ENCODE measurements at places on chromosomes 12 and 14. TPM values are rescaled to one million over a fixed set of nuclear protein-coding genes. Genes with fewer than 3 reads are reported as not detected.

The TAS2R50 gene
- not detected for polyA plus RNA-seq

The PAPLN gene
- 28.4 TPM for polyA plus RNA-seq

The RND1 gene
- polyA plus RNA-seq = 4.2 TPM

The CHFR gene
- polyA plus RNA-seq = 24.0 TPM

GRCh38 chr12:6044082-6044481 is 80.4 kb downstream of the VWF start:
- no peak for DNase-seq

DNA sequence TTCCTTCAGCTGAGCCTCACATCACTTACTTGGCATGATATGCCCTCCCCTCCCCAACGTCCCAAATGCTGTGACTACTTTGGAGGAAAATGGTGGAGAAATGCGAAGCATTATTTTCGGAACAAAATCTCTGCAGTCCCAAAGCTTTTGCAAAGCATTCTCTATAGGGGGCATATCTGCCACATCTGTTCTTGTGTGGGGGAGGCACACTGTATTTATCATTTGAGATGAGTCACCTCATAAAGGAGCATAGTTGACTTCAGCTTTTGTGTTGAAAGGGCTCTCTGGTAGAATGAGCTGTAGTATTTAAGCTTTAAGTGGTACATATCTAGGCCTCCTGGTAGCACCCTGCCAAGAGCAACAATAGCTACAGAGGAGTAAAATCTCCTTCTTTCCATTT is 447.5 kb downstream of the ADAMTS20 start:
- no peak for DNase-seq

DNA sequence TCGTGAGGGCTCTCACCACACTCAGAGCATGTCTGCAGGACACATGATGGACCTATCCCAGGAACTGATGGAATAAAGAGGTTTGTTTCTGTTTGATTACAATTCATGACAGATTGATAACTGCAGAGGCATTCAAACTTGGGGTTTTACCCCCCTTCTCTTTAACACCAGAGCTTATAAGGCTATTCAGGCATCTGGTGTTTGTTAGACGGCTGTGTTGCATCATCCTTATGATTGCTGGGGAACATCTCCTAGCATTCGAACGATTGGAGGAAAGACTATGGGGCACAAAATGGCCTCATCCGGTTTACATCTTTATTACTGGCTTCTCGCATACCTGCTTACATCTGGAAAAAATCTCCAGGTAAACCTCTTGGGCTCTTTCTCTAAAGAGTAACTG is 191.8 kb downstream of the MSRB3 start:
- no peak for DNase-seq

DNA sequence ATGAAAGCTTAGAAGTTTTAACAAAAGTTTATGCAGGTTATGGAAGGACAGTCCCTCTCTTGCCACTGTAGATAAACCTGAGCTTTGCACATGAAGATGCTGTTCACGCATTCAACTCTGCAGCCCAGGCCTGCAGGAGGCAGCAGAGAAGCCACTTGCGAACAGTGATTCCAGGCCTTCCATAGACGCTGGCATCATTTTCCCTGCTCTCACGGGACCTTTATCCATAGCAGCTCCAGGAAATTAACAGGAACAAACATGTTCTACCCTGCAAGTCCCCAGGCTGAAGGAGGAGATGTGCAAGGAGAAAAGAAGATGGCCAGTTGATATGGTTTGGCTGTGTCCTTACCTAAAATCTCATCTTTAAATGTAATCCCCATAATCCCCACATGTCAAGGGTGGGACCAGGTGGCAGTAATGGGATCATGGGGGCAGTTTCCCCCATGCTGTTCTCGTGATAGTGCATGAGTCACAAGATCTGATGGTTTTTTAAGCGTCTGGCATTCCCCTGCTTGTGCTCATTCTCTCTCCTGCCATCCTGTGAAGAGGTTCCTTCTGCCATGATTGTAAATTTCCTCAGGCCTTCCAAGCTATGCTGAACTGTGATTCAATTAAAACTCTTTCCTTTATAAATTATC is 2.0 kb downstream of the ERP27 start:
- no peak for DNase-seq

DNA sequence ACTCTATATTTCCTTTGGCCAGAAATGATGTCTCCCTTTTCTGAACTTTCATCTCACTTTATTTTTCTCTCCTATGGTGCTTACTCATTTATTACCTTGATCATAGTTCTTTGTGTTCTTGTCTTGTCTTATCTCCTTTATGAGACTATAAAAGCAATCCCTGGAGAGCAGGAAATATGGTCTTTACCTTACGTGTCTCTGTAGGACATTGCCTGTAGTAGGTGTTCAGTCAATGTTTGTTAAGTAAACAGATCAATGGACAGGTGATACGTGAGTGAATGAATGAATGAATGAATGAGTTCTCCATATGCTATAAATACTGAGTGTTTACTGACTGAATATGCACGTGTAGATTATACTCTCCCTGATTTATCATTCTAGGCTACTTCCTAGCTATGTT is 193.7 kb upstream of the HMGA2 start:
- no peak for DNase-seq

GRCh38 chr12:132393991-132394949 is 64.9 kb upstream of the GALNT9 start:
- no peak for DNase-seq

DNA sequence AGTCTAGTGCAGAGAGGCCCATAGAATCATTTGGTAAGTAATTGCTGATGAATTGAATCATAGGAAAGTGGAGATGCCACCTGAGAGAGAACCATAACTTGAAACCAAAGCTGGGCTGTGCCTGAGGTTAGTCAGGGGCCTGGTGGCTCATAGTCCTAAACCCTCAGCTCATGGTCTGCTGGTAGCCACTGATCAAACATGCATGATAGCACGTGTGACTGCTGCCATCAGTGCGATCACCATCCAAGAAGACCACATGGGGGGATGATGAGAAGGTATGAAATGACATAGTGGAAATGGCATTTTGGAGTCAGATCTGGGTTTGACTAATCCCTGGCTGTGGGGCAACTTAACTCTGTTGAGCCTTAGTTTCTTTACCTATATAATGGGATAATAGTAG is 190.5 kb downstream of the CACNA1C start:
- no peak for DNase-seq

DNA sequence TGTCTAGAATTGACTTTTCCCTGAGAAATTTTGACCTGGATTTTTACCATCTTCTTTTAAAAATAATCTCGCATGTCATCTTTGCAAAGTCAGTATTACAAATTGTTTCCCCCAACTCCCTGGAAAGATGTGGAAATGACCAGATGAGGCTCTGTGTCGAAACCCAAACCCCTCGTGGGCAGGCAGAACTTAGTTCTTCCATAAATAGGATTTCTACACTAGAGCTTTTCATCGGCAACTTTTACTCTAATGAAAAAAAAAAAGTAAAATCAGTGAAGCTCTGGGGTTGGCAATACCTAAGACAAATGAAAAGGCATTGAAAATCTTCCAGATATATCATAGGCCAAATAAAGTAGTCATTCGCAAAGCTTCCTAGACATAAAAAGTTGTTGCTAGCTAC is 17.0 kb downstream of the SSPN start:
- DNase-seq = no peak

GRCh38 chr14:80653956-80654355 is 287.6 kb downstream of the CEP128 start:
- no peak for DNase-seq

GRCh38 chr14:77124345-77125280 is 17.0 kb downstream of the ZDHHC22 start:
- no peak for DNase-seq

GRCh38 chr14:94346841-94347240 is 23.7 kb upstream of the SERPINA6 start:
- DNase-seq = no peak

DNA sequence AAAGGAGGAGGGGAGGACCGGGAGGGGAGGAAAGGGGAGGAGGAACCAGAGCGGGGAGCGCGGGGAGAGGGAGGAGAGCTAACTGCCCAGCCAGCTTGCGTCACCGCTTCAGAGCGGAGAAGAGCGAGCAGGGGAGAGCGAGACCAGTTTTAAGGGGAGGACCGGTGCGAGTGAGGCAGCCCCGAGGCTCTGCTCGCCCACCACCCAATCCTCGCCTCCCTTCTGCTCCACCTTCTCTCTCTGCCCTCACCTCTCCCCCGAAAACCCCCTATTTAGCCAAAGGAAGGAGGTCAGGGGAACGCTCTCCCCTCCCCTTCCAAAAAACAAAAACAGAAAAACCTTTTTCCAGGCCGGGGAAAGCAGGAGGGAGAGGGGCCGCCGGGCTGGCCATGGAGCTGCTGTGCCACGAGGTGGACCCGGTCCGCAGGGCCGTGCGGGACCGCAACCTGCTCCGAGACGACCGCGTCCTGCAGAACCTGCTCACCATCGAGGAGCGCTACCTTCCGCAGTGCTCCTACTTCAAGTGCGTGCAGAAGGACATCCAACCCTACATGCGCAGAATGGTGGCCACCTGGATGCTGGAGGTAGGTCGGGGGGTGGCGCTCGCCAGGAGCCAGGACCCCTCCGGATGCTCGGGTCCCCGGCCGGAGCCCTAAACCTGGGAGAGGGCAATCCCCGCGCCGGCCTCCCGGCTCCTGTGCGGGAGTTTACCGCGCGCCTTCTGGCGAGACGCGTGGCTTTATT is at the start of gene CCND2:
CCND2 (plus strand) TSS at position 111 of the 744 bp plus-strand sequence; CDS start at position 390, 279 bp downstream.
- DNase-seq = no peak

DNA sequence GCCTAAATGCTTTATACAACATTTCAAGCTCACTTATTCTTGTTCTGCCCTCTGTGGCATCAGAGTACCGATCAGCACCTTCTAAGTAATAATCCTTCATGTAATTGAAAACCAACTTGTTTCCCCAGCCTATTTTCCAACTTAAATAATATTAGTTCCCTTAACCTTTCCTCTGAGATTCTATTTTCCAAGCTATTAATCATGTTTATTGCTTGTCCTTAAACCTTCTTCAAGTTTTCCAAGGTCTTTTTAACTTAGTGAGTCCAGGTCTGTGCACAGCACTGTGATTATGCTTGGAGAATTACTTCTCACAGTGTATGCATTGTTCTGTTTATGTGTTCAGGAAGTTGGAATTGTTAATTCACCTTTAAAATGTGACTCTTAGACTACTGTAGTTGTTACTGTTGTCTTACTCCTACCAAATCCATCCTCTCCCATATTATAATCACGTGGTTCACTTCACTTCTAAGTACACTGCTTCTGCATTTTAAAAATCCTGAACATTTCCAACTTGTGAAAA is 1039.3 kb upstream of the FOXG1 start:
- DNase-seq = peak; percentile 24

DNA sequence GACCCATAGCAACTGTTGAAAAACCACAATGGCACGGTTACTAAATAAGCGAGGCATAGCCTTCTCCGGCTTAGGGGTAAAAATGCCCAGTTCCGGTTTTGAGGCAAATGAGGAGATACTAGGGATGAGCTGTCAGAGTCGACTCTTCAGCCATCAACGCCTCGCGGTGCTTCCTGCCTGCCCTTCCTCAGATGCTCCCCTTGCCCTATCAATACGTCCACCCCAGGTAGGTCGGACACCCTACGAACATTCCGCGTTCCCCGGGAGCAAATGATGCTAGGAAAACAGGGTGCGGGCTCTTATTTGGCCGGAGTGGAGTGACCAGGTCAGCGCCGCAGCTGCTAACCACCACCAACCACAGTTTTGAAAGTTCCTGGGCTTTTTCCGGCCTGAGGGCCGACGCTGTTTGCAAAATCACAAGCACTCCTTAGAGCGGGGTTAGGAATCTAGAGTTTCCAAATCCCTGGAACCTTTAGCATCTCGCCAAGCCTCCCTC is 1.2 kb downstream of the SRSF9 start:
- DNase-seq = no peak

DNA sequence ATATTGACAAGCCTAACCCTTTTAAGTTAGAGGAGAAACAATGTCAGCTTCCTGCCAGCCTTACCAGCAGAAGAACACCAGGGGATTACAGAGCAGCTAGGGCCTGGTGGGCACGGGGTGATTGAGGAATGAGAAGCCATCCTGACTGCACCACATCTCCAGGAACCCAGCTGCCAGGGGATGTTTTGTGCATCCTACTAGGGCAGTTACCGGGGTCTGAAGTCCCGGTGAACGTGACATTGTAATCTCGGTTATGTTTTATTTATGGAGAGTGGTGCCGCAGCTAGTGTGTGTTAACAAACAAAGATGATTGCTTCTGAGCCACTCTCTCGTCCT is 115.9 kb downstream of the BCL11B start:
- no peak for DNase-seq

- no peak for DNase-seq
These were observed 29.0 kb downstream of the PALS1 start for GRCh38 chr14:67270145-67270753.

- no peak for DNase-seq
These were observed 128.5 kb downstream of the TBX3 start for GRCh38 chr12:114555451-114555850.

DNA sequence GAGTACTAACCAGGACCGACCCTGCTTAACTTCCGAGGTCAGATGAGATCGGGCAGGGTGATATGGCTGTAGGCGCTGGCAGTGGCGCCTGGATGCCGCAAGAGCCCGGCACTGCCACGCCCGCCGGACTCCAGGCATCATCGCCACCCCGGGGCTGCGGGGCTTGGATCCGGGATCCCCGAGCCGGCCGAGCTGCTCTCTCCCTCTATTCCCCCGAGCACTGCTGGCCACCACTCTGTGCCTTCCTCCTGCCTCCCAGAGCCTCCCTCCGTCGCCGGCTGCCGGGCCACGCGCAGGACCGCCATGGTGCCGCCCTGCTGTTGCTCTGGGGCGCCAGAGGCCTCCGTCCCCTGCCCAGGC is 153.2 kb upstream of the ALG10B start:
- DNase-seq = no peak

DNA sequence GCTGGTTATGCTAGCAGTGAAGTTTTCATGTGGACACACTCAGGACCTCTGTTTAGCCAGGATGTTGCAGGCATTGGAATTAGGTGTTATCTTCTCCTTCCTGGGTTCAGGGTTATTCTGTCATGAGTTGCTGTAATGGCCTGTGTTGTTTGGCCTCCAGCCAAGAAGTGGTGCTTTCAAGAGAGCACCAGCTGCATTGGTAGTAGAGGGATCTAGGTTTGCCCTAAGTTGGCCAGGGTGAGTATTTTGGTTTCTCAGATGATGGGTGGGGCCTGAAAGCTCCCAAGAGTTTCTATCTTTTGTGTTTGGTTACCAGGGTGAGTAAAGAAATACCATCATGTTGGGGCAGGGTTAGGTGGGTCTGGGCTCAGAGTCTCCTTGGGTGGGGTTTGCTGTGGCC is 2.7 kb upstream of the GZMH start:
- no peak for DNase-seq

DNA sequence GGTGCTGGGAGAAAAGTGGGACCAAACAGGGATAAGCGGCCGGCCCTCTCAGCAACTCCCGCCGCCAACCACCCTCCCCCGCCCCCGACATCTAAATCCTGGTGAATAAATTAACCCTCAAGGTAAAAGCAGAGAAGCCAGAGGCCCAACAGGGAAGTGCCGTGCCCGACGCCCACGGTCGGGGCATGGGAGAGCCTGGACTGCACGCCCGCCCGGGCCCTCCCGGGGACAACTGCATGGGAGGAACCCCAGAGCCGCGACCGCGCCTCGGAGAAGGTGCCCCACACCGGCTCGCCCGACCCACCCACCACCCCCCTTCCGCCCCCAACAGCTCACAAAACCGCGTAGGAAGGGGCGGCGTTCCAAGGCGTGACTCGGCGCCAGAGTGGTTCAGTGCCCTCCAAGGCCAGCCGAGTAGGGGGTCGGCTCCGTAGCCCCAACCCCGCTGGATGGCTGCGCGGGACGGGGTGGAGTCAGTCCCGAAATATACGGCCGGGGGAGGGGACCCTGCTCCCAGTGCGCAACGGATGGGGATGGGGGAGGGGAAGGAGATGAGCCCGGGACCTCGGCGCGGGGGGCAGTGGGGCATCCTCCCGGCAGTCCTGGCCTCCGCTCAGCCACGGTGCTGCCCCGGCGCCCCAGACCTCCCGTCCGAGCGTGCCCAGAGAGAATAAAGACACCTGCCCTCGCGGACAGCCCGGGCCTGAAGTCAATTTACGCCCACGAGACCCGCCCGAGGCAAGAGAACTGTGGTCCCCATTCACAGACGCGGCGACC is 732 bp downstream of the SLC25A29 start:
- no peak for DNase-seq
